ENCODE measurements at places on chromosomes 2 and 18. TPM values are rescaled to one million over a fixed set of nuclear protein-coding genes. Genes with fewer than 3 reads are reported as not detected.

DNA sequence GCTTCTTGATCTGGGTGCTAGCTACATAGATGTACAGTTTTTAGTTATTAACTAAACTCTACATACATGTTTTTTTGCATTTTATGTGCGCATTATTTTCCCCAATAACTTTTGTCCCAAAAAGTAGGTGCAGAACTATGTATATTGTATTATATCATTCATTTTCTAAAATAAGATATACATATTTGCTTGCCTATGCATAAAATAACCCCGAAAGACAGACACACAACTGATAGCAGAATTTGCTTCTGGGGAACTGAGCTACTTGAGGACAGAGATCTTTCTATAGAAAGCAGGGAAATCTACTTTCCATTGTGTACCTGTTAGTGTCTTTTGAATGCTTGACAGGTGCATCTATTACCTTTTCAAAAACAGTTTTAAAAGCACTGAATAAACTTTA is 88.9 kb upstream of the SIX3 start:
- no peak for DNase-seq

DNA sequence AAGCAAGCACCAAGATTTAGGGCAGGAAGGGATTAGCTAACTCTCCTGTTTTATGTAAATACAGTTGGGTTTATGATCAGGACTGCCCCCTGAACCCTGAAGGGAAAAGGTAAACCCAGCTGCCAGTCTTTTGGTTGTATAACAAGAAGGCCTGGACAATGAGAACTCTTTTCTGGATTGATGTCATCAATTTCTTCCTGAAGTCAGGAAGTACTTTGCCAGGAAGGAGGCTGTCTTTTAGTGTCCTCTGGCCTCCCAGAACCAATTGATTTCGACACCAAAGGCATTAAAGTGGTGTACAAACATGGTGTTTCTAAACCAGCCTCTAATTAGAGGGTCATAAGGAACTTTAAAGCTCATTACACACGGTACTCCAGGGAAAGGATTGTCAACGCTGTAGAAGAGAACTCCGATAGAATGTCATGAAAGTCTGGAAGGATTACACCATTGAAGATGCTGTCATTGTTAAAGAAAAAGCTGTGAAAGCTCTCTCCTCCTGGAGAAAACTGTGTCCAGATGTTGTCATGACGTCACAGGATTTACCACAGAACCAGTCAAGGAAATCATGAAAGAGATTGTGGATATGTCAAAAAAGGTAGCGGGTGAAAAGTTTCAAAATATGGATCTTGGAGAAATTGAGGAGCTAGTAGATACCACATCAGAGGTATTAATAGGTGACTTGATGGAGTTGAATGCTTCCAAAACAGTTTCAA is 78.8 kb downstream of the ANKRD12 start:
- DNase-seq: no peak

DNA sequence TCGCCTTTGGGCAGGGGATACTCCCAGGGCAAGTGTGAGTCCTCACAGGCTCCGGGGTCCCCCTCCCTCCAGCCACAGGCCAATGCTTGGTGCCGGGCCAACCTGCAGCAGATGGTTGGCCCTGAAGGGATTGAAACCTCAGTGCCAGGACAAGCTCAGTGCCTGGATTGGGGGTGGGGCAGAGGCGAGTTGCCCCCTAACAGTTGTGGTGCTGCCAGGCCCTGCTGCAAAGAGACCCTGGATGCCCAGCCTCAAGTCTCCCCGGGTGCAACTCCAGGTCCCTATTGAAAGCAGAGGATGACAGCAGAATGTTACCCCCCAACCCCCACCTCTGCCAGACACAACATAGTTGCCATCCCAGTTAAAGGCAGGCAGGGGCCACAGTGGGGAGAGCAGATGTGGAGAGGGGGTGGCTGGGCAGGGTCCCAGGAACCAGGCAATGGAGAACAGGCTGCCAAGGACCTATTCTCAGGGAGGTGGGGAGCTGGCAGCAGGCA is 9.5 kb upstream of the RNF103 start:
- no peak for DNase-seq

BCL2 gene
- 0.27 TPM for polyA plus RNA-seq
